ENCODE measurements at places on chromosomes 11 and 22.

GRCh38 chr22:49571326-49571725, 256.3 kb downstream of the BRD1 start:
- no peaks in the 10 kb centered on the region for H3K4me1 ChIP-seq
- DNase-seq: peak; percentile 43
- no peaks in the 10 kb centered on the region for H3K27me3 ChIP-seq
- no peak overlapping the region for H3K4me3 ChIP-seq
- H3K27ac ChIP-seq: no peak overlapping the region

- H3K36me3 ChIP-seq: peaks cover 34% of the 10 kb centered on the region
- no peaks in the 10 kb centered on the region for H3K27me3 ChIP-seq
- peak overlapping the region; percentile 78 for H3K27ac ChIP-seq
- no peak overlapping the region for H3K4me3 ChIP-seq
- H3K4me1 ChIP-seq: peaks cover 17% of the 10 kb centered on the region
Observed at GRCh38 chr22:24162436-24162835, 18.9 kb upstream of the SUSD2 start.

GRCh38 chr11:33660962-33661361, 39.7 kb downstream of the C11orf91 start:
- H3K27ac ChIP-seq: no peak overlapping the region
- no peaks in the 10 kb centered on the region for H3K27me3 ChIP-seq
- H3K4me1 ChIP-seq: no peaks in the 10 kb centered on the region
- DNase-seq: no peak
- no peaks in the 10 kb centered on the region for H3K36me3 ChIP-seq
- no peak overlapping the region for H3K4me3 ChIP-seq

GRCh38 chr11:2737226-2737590, 37.4 kb upstream of the KCNQ1OT1 start:
- no peak overlapping the region for H3K27ac ChIP-seq
- H3K27me3 ChIP-seq: no peaks in the 10 kb centered on the region
- no peaks in the 10 kb centered on the region for H3K36me3 ChIP-seq

Data from ascending aorta (tissue), 2 donors.